Uterus (tissue), 4 donors: ENCODE measurements at places on chromosomes 2 and 18. TPM values are rescaled to one million over a fixed set of nuclear protein-coding genes. Genes with fewer than 3 reads are reported as not detected.

RIT2 gene
- not detected for total RNA-seq

LIMS3 gene
- total RNA-seq: 6.6 TPM

DNA sequence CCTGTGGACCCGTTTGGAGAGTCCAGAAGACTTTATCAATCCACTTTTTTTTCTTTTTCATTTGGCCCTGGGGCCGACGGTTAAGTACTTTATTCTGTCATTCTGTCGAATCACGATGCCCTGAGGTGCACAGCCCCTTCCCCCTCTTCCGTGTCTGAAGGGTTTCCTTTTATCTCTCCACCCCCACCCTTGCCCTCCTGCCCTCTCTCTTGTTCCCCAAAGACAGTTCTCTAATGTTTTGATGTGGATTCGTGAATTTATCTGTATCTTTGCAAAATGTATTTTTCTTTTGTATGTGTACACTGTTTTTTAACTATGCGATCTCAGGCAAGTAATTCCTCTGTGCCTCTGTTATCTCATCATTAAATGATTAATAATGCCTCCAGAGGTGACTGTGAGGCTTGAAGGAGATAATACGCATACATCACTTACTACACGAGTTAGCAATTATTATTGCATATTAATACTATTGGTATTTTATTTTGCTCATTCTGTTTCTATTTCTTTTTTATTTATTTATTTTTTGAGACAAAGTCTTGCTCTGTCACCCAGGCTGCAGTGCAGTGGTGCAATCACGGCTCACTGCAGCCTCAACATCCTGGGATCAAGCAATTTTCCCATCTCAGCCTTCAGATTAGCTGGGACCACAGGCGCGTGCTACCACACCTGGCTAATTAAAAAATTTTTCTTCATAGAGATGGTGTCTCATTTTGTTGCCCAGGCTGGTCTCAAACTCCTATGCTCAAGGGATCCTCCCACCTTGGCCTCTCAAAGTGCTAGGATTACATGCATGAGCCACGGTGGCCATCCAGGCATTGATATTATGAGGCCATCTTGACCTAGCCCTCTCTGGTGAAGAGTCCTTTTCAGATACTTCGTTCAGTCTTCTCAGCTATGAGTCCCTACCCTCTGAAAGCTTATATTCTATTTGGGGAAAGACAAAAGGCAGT is 1.4 kb upstream of the CASP8 start:
- DNase-seq: no peak

GRCh38 chr18:10401521-10401920 is 52.9 kb upstream of the APCDD1 start:
- peak; percentile 65 for DNase-seq

DNA sequence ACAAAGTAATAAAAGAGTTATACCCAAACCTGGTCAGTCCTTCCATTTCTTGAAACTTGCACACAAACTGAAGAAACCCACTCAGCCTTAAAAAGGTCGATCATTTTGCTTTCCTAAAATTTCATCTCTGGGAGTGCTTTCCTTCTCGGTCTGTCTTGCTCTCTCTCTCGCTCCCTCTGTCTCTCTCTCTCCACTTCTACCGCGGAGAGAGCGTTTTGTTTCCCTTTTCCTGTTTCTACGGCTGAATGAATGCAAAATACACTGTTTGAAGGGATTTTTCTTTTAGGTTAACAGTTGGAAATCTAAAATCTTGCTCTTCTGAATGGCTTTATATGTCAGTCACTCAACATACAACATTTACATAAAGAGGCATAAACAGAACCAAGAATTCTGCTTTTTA is 424.2 kb downstream of the TGIF1 start:
- no peak for DNase-seq

DNA sequence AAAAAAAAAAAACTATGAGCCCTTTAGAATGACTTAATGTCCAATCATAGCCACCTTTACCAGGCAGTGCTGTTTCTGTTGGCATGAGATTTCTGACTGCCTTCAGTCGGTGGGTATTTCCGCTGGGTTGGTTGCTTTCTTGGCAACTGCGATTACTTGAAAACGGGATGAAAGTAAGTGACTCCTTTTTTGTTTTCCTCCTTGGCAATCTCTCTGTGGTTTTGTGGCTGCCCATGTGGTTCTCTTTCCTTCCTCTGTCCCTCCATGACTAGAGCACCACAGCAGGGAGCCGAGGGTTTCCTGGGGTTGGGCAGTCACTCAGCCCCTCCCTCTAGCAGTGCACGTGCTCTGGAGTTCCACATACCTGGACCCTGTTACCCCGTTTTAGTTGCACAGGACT is 112.1 kb downstream of the KLHL29 start:
- no peak for DNase-seq

DNA sequence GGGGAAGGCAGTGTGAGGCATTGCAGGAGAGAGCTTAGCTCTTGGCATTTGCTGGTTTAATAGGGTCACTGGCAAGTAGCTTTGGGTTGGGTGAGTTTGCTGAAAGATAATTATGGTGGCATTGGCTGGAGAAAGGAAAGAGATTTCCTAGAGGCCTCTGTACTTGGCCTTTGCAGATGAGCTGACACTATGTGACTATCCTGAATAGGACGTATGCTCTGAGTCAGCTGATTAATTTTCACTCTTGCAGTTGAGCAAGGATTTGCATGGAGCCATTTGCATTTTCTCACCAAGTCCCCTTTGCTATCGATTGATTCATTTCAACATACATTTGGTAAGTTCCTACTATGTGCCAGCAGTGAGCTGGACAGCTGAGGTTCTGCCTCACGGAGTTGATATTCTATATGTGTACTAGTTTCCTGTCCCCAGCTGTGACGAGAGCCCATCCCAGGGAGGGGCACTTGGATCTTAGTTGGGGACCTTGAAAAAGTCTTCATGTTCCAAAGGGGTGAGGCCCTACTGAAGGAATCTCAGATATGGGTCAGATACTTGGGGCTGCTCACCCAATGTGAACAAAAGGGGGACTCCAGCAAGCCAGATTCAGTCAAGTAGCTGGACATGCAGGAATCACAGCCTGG is 245.7 kb downstream of the LOXHD1 start:
- no peak for DNase-seq

DNA sequence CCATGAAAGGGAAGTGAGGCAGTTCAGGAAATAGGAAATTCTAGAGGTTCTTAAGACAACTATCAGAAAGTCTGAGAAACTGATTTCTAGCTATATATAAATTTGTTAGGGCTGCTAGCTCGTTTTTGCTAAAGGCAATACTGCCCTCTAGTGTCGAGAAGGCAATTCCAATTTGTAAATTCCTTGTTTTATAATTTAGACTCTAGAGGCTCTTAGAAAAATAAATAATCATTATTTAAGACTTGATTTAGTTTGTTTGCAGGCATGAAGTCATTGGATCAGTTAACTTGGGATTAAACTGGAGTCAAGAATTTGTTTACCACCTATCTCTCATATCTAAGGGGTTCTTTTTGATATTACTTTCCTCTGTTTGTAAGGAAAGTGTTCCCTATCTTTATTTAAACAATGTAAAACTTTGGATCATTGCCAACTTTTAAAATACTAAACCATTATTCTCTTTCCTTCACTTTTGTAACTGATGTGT is 66.2 kb downstream of the ACVR2A start:
- no peak for DNase-seq

- no peak for DNase-seq
These were observed 112.9 kb upstream of the RNU4ATAC start for GRCh38 chr2:121417826-121418225.

DNA sequence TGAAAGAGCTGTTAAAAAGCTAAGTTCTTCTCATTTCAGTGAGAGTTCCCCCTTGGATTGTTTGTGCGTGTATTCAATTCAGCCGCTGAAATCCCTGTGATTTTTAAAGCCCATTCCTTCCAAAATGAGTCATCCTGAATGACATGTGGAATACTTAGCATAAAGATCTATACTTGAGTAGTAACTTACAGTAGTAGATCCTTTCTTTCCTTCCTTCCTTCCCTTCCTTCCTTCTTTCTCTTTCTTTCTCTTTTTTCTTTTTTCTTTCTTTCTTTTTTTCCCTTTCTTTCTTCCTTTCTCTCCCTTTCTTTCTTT is 18.2 kb upstream of the SOX11 start:
- DNase-seq: no peak

- no peak for DNase-seq
These were observed 12.0 kb downstream of the SNORC start for GRCh38 chr2:232882085-232882484.
